ENCODE measurements at places on chromosomes 6 and 20.

GRCh38 chr20:768426-768978 lies at the start of gene SLC52A3:
SLC52A3 (minus strand) TSS chr20:768500; CDS start chr20:765774, 2,726 bp downstream.
- peak; percentile 8 for DNase-seq

- no peak for DNase-seq
Measured at GRCh38 chr20:33835615-33836172, 24.5 kb downstream of the CHMP4B start.

- no peak for DNase-seq
Measured at GRCh38 chr6:103680116-103680515, 1179.6 kb downstream of the HACE1 start.

- no peak for DNase-seq
Measured at GRCh38 chr6:53581856-53582255, 37.0 kb upstream of the GCLC start.

DNA sequence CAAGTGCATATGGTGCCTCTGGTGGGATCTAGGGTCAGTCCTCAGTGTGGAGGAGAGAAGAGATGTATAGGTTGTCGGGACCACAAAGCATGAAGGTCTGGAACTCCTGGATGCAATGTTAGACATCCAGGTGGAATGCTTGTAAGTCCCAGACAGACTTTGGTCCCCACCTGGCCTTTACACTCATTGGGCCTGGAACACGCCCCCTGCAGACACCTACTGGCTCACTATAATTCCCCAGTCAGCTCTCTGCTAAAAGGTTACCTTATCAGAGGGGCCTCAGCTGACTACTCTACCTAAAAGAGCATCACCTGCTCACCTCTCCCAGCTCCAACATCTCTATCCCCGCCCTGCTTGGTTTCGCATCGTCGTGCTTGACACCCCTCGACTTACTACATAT lies 41.7 kb upstream of the SIRPA start:
- DNase-seq, result no peak

GRCh38 chr20:51440589-51440988 lies 101.9 kb downstream of the NFATC2 start:
- no peak for DNase-seq

- no peak for DNase-seq
Measured at GRCh38 chr20:37389844-37390275, 43.9 kb downstream of the SRC start.

GRCh38 chr6:36765594-36766398 lies 68.2 kb downstream of the RAB44 start:
- DNase-seq, result peak; percentile 99

GRCh38 chr20:38196592-38196991 lies 31.5 kb upstream of the TGM2 start:
- DNase-seq, result no peak

- peak; percentile 55 for DNase-seq
Measured at GRCh38 chr6:136465766-136466303, 84.4 kb downstream of the MAP7 start.

- DNase-seq, result no peak
Measured at GRCh38 chr6:25511376-25511775, 140.6 kb upstream of the SCGN start.

GRCh38 chr6:154995254-154996015 lies at the start of gene TIAM2:
TIAM2 (plus strand) TSS chr6:154995315; CDS start chr6:155129224, 133,909 bp downstream.
- DNase-seq, result peak; percentile 51
